T-helper 2 cell treated with Interferon-gamma antibody and Interleukin-4, amounts not matched to agents 100 ng/mL and 5 ng/mL, for 36 hours (primary cell): ENCODE measurements at places on chromosomes 1 and 21. TPM values are rescaled to one million over a fixed set of nuclear protein-coding genes. Genes with fewer than 3 reads are reported as not detected.

TIMM17A gene
- total RNA-seq = 63.0 and 67.4 TPM in 2 replicates

IL22RA1 gene
- total RNA-seq = not detected in 2 replicates

FTCD gene
- total RNA-seq = 0.25 and 0.34 TPM in 2 replicates

DSCAM gene
- not detected in 2 replicates for total RNA-seq

C1orf141 gene
- total RNA-seq = not detected in 2 replicates
